ENCODE measurements at places on chromosomes 5 and 9.
A peak's percentile ranks its signal among the peaks of the same experiment; 100 is the strongest.

- DNase-seq: peak; percentile 29
Measured at GRCh38 chr9:110058304-110058953, 149.5 kb downstream of the C9orf152 start.

- no peak for DNase-seq
Measured at GRCh38 chr9:130302785-130303612, 37.4 kb downstream of the HMCN2 start.

DNA sequence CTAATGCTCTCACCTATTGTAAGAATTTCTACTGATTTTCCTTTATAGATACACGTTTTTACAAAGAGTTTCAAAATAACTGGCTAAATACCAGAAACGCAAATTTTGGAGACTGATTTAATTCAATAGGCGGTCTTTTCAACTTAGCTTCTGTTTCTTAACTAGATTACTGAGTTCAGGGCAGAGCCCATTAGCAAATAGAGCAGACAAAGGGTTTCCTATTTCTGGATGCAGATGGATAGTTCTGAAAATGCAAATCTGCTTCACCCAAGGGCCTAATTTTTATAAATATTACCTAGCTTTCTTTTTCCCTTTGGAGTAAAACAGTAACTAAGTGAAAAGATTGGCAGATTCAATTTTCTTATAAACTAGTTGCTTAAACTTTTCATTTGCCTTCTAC, 13.6 kb upstream of the KIAA1958 start:
- no peak for DNase-seq

DNA sequence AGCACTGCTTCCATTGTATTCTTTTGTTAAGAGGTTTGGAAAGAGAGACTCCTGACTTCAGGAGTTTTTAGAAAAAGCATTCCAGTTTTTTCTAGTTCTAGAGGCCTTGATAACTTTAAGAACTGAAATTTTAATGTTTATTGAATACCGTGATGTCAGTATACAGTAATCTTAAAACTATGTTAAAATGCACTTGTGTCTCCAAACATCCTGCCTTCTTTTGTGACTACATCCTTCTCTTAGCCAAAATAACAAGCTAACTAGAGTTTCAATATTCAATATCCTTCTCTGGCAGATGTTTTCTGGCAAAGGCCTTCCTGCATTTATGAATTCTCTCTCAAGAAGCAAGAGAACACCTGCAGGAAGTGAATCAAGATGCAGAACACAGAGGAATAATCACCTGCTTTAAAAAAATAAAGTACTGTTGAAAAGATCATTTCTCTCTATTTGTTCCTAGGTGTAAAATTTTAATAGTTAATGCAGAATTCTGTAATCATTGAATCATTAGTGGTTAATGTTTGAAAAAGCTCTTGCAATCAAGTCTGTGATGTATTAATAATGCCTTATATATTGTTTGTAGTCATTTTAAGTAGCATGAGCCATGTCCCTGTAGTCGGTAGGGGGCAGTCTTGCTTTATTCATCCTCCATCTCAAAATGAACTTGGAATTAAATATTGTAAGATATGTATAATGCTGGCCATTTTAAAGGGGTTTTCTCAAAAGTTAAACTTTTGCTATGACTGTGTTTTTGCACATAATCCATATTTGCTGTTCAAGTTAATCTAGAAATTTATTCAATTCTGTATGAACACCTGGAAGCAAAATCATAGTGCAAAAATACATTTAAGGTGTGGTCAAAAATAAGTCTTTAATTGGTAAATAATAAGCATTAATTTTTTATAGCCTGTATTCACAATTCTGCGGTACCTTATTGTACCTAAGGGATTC, 43.1 kb downstream of the NDFIP1 start:
- DNase-seq: no peak

DNA sequence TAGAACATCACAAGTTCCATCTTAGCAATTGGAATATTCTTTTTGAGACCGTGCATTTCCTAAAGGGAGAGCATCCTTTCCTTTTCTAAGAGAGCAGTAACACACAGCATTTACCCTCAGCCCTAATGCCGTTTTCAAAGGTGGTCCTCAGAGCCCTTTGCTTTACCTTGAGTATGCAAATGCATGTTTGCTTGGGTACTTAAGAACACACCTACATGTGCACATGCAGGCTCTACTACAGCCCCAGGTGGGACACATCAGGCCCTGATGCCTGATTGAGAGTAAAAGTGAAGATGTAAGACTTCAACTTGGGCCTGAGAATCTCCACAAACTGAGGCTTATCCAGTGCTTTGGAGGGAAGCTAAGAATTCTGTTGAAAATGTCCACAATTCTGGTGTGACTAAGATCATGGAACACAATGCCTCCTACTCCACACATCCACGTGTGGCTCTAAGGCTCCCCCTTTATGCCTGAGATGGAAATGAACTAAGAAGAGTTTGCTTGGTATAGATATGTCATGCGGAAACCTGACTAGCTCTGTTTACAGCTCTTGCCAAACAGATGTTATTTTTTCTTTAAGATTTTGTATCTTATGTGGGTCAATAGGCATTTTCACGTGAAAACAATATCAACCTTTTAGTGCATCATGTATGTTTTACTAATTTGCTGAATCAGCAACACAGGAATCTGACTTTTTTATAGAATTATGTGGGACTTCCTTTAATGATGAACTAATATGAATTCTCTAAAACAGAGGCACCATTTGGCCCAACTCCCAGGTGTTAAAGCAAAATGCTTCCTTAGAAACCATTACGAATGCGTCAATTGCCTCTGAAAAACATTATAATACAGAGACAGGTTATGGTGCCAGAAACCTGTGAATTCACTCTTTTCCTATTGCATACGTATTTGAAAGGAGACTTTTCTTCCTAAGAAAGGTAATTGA, 48.9 kb upstream of the SLC2A8 start:
- DNase-seq: no peak

GRCh38 chr9:107249665-107250285, 33.3 kb upstream of the RAD23B start:
- DNase-seq: no peak

DNA sequence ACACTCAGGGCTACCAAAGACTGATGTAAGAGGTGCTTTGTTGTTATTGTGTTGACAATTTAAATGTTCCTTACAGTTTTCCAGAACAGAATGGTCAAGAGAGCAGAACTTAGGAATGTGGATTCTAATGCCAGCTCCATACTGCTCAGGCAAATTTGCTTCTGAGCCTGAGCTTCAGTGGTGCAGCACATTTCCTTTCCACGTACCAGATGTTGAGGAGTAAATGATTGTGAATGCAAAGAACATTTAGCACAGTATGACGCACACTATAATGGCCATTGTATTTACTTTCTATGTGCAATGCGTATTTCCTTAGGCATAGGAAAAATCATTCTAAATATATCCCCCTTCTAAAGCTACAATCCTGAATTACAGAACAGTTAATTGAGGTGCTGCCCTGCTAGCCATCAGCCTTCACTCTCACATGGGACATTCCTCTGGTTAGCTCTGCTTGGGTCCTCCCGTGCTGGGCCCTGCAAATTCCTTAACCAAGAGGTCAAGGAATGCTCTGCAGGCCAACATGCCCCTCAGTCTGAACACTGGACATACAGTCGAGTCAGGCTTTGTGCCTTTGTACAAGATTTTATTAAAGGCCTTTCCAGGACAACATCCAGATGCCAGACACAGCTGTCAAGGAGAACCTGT, 21.1 kb upstream of the TMEM174 start:
- no peak for DNase-seq

DNA sequence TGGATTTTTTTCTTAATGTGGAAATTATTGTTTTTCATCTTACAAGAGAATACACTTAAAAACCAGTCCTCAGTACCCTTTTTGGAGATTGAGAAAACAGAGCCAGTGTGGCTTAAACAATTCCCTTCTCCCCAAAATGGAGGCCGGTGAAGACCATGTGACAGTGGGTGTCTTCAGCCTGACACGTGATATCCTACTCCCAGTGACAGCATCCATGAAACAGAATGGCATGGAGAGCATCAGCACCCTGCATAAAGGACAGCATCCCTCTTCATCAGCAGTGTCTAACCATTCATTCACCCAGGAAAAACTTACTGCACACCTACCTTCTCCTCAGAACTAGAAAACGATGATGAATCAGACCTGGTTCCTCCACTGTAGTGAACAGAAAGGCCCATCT, 103.4 kb upstream of the RAI14 start:
- no peak for DNase-seq

DNA sequence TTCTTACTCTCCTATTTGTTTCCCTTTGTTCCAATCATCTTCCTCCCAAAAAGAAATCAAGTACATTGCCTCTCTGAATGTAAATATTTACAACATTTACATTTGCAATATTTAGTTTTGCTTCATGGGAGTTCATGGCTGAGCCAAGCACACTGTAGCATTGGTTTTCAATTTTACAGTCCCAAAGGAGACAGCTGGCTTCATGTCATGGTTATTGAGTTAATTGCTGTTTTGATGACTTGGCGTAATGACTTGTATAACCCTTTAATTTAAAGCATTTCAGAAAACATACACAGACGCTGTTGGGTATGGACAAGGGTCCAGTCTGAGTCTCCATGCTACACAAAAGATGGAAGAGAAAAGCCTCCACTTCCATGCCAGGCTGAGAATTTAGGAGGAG, 25.6 kb upstream of the VLDLR start:
- no peak for DNase-seq

DNA sequence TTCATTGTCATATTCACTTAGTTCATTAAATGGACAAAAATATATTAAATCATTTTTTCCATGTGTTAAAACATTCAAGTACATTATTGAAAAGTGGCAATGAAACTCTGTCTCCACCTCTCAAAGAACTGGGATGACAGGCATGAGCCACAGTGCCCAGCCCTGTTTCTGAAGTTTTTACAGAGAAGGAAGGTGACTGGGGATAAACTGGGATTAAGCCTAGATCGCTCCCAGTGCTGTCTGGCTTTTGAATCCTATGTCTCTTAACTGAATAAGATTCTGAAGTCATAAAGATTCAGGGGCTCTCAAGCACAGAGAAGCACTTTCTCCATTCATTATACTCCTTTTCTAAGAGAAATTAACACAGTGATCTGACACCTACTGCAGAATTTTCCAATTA, 88.3 kb downstream of the SLC38A9 start:
- no peak for DNase-seq

DNA sequence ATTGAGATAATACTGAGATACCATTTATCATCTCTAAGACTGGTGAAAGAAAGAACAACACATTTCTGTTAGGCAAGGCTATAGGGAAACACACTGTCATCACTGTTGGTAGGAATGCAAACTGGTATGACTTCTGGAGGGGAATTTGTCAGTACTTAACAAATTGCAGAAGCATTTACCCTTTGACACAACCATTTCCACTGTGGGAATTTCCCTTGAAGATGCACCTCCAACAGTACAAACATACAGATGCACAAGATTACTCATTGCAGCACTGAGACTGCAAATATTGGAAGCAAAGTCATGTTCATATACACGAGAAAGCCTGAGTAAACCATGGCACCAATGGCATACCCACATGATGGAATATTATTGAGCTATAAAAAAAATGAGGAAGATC, 17.6 kb downstream of the GM2A start:
- DNase-seq: no peak

All from stimulated activated CD4-positive, alpha-beta T cell treated with anti-CD3 and anti-CD28 coated beads, Interleukin-15, amount 100 ng/mL, for 1 hour (primary cell).